ENCODE measurements at places on chromosomes 7 and 10.

DNA sequence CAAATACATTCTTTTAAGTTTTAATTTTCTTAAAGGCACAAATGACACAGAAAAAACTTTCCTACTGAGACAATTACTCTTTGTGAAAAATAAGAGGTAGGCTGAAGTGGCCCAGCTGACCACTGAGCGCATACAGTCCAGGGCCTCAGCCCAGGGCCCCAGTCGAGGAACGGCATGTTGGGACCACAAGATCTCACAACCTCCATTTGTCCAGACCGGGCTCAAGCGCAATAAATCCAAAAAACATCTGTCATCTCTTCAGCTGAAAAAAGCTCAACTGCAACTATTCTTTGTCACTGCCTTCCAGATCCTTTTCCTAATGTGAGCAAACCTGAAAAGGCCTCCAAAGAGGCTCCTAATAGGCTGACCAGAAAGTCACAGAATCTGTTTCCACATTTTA, 165.8 kb downstream of the SRPK2 start:
- DNase-seq, result no peak

DNA sequence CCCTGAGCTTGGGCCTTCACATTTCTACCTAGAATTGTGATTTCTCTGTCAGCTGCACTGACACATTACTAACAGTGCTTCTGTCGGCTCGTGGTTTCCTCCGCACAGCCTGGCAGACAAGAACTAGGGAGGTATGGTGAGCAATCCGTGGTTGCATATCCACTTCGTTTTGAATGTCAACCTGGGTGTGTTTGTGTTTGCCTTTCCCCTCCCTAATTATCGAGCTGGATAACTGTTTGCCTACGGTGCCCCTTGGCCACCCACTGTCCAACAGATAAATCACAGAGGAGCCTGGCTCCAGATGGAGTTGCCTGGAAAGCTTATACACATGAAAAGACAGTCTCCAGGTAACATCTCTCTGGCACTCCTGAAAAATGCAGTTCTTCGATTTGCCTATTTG, 228.8 kb downstream of the TRIL start:
- peak; percentile 23 for DNase-seq

DNA sequence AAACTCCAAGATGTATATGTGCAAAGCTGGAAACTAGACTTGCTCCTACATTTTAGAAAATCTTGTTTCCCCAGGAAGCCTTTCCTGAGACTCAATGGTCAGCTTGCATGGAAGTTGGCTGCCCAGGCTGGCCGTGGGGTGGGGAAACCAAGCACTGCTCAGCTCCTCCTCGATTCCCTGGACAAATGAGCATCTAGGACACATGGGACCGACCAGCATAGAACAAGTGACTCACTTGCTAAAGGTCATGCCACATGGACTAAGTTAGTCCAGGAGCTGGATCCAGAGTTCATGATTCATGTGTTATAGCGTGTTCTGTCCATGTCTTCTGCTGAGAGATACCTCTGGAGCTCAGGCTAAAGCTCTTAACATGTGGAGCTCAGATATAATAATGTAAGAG, 6.2 kb downstream of the FAM180A start:
- no peak for DNase-seq

- DNase-seq, result no peak
Observed at GRCh38 chr7:108529341-108529740, 3.4 kb upstream of the PNPLA8 start.

DNA sequence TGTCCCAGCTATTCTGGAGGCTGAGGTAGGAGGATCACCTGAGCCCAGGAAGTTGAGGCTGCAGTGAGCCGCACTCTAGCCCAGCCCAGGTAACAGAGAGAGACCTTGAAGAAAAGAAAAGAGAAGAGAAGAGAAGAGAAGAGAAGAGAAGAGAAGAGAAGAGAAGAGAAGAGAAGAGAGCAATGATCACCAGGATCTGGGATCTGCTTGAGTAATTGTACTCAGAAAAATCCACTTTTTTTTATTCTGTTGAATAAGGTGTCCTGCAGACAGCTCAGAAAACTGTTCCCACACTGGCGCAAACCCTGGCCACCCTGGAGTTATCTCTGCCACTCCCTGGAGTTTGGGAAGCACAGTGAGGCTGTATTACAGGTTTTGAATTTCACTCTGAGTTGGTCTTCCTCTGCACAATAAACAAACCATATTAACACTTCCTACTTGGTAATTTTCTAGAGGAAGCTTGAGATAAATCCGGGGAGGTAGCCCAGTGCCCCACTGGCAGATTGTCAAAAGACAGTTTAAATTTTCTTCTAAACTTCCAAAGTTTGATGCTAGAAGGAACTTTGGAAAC, 9.6 kb upstream of the OAT start:
- no peak for DNase-seq

- no peak for DNase-seq
Observed at GRCh38 chr10:127883516-127883915, 9.2 kb downstream of the CLRN3 start.
